ENCODE measurements at places on chromosomes 7 and 10. TPM values are rescaled to one million over a fixed set of nuclear protein-coding genes. Genes with fewer than 3 reads are reported as not detected.

ELAPOR2 gene
- 1.3 TPM for total RNA-seq

HTR5A gene
- total RNA-seq = not detected

TRPV5 gene
- total RNA-seq = not detected

TMEM139 gene
- not detected for total RNA-seq

All from cardiac atrium fibroblast (primary cell).